ENCODE measurements at places on chromosomes 1 and 21.

DNA sequence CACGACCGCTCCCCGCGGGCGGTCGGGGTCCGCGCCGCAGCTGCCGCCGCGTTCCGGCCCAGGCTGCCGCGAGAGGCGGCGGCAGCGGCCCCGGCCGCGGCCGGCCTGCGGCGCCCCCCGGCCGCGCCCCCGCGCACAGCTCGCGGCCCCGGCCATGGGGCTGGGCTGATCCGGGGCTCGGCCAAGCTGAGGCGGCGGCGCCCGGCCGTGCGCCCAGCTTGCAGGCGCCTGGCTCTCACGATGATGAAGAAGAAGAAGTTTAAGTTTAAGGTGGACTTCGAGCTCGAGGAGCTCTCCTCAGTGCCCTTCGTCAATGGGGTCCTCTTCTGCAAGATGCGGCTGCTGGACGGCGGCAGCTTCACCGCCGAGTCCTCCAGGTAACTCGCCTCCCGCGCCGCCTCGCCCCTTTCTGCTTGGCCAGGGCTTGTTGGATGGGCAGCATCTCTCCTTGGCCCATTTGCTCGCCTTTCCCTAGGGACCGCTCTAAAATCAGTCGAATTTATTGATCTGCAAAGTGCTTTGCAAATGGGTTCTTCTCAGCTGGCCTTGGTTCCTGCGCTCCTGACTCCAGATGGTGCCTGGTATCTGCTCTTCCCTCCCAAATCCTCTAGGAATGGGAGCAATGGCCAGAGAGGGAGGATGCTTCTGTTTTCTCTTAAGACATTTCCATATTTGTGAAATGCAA, 431 bp downstream of the EEIG2 start:
- peak; percentile 8 for DNase-seq

GRCh38 chr21:45719177-45719802, 75.8 kb downstream of the PCBP3 start:
- no peak for DNase-seq

GRCh38 chr1:248596615-248597014, 885 bp downstream of the OR2T10 start:
- peak; percentile 12 for DNase-seq

DNA sequence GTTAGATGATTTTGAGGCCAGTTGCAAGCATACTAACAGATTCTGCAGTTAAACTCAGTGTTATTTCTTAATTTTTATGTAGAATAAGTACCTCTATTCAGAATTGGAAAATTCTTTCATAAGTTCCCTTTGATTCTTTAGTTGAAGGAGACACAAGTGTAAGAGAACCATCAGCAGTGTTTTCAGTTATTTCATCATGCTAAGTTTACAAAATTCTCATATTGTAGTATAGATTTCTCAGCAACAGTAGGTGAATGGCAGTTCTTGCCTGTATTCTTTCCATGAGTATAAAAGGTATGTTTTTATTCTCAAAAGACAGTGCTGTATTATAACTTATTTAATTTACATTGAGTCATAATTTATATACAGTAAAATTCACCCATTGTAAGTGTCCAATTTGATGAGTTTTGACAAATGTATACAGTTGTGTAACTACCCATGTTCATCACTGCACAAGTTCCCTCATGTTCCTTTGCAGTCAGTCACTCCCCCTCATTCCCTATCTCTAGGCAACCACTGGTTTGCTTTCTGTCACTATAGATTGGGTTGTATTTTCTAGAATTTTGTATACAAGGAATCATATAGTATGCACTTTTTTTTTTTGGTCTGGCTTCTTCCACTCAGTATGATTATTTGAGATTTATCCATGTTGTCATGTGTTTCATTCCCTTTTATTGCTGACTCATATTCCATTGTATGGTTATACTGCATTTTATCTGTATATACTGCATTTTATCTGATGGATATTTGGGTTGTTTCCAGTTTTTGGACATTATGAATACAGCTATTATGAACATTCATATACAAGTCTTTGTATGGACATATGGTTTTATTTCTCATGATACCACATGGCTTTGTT, 3.9 kb downstream of the RPS6KC1 start:
- DNase-seq = no peak

- DNase-seq = no peak
Observed at GRCh38 chr21:33296156-33296555, 28.6 kb upstream of the IFNAR1 start.

GRCh38 chr1:201750934-201751333, 78.0 kb upstream of the IPO9 start:
- no peak for DNase-seq

GRCh38 chr1:184437291-184437690, 50.5 kb downstream of the C1orf21 start:
- DNase-seq = no peak

- DNase-seq = no peak
Observed at GRCh38 chr1:67700692-67701410, 15.8 kb downstream of the GADD45A start.

DNA sequence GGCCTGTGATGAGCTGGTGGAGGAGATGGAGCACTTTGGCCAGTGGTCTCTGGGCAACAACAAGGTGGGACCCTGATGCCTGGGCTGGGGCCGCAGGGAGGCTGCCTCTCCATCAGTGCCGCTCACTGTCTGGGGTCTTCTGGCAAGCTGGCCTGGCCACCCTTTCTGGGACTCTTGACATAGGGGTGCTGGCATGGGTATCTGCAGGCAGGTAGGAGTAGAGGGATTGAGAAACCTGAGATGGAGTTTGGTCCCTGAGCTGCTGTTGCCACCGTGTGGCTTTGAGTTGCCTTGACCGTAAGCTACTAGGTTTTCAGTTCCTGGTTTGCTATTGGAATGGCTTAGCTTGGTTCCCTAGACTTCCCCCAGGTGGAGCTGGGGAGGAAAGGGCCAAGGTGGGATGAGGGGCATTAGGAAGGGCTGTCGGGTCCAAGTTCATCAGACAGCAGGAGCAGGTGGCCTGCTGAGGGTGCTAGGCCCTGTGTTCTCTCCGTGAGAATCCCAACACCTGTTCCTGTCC, 13.2 kb upstream of the MFN2 start:
- DNase-seq = no peak

GRCh38 chr1:225481738-225482137, 53.9 kb upstream of the LBR start:
- DNase-seq = no peak

GRCh38 chr1:111895469-111895868, 94.0 kb downstream of the KCND3 start:
- DNase-seq = no peak

DNA sequence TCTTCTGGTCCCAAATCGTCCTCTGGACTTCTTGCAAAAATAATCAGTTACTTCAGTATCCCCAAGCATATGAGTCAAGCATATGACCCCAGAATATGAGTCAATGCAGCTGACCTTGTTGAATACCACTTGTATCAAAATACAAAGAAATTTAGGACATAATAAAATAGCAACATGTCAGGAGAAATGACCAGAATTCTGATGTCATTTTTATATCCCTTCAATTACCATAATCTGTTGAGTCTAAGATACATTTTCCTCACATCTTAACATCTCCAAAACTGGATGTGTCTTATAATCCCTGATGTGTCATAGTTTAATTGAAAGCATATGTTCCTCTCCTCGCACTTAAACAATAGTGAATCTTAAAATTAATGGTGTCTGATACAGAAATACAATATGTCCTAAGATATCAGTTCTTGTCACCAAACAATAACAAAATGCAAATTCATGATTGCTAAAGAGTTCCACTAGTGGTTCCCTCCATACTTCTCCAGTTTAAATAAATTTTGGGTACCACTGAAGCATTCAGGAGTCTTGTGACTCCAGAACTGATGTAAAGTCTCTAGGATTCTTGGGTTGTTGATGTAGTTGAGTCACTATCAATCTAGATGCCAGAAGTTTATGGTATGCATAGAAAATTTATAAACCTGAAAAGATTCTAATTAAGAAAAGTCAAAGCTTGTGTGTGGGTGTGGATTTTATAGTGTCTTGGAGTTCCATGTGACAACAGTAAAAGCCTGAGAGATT, 41.8 kb downstream of the KIFAP3 start:
- DNase-seq = no peak

DNA sequence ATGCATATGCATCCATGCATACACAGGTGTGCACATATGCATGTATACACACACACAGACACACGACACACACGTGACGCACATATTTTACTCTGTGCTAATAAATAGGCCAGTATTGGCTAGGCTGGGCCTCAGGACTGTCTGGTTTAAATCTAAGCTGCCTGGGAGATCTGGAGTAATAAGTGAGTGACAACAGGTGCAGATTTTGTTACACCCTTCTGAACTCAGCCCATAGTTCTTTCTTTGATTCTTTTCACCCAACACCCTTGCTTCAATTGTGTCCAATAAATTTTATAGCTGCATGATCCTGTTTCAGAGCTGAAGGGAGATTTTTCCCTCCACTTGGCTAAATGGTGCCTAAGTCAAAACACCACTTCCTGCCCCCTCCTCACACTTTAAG, 132.8 kb downstream of the FGGY start:
- no peak for DNase-seq

DNA sequence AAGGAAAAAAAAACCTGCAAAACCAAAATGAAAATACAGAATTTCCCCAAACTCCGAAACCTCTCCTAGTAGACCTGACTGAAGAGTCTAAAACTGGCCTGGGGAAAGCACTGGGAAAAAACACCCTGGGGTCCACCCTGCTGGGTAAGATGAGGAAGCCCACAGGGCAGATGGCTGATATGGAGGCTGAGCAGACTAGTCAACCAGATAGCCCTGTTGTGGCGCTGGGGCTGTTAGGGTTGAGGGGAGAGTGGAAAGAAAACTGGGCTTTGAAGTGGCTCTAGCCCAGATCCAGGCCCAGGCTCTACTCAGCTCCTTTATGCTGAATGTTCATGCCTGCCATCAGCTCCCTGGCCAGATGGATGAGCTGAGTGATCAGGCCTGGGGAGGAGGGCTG, 6.8 kb upstream of the SLAMF1 start:
- DNase-seq = no peak

DNA sequence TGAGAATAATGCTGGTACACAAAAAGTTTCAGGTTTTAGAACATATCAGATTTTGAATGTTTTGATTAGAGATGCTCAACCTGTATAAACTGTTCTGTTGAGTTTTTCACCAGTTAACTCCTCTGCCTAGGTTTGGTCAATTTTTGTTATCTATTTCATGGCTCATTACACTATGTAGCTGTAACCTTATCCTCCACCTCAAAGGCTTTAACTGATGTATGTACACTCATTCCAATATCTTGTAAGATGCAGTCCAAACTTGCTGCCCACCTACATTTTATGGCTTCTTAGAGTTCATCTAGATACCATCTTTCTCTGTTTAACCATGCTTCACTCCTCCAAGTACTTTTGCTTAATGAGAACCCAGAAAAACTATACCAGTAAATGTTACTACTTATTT, 107.8 kb downstream of the EIF4G3 start:
- no peak for DNase-seq

DNA sequence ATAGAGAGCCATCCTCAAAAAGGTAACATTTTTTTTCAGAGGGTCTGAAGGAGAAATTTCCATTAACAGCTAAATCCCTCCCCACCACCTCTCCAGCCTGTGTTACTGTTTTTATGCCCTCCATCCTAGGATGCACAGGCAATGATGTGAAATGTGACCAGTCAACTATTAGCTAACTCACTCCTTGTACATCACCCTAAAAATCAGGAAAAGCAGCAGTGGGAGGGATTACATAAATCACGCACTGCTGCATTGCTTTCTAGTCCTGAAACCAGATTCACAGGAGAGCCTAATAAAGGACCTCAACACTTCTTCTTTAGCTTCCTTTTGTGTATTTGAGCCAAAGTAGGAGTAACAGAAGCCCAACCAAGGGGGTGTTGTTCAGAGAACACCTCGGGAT, 66.3 kb downstream of the LMO4 start:
- DNase-seq = no peak

GRCh38 chr1:23408797-23409290, 15.7 kb downstream of the TCEA3 start:
- no peak for DNase-seq

DNA sequence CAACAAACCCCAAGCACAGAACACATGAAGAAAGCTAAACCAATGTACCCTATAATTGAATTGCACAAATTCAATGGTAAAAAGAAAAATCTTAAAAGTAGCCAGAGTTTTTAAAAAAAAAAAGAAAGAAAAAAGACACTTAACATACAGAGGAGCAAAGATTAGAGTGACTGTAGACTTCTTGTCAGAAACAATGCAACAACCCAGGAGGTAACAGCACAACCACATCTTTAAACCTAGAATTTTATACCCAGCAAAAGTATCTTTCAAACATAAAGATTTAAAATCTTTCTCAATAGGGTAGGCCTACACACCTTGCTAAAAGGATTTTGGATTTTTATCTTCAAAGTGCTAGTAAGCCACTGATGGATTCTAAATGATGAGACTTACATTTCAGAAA, 64.4 kb downstream of the PHTF1 start:
- DNase-seq = no peak

DNA sequence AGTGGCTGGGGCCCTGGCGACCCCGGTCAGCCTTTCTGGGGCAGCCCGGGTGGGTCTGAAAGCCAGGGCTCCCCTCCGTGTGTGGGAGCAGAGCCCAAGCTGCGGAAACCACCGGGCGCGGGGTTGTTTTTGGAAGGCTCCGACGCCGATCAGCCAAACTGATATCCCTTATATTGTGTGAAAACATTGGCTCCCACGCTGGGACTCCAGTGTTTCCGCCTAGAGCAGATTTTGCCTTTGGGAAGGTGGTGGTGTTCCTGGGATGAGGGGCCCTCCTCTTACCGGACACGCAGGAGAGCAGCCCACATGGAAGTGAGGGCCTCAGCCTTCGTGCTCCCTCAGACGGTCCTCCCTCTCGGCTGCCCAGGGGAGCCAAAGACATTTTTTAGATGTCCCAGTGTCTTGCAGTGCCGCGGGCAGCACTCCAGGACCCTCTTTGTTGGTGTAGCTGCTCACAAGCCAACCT, 54.3 kb downstream of the NGF start:
- DNase-seq = no peak

GRCh38 chr21:46001821-46002681, 20.5 kb downstream of the COL6A1 start:
- DNase-seq = no peak

DNA sequence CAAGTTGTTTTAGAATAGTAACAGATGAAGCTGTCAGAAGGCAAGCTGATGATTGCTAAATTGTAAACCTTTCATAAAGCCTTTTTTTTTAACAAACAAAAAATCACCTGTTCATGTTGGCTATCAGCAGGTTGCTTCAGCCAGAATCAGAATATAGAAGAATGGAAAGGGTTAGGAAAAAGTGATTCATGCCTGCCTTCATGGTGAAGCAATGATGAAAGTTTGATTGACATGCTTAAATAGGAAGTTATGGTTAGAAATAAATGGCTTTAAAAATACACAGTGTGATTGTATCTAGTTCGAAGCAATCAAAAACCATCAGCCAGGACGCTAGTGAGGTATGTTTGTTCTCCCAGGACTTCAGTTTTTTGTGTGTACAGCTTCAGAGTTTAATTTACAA, 37.9 kb downstream of the GABPA start:
- DNase-seq = no peak

DNA sequence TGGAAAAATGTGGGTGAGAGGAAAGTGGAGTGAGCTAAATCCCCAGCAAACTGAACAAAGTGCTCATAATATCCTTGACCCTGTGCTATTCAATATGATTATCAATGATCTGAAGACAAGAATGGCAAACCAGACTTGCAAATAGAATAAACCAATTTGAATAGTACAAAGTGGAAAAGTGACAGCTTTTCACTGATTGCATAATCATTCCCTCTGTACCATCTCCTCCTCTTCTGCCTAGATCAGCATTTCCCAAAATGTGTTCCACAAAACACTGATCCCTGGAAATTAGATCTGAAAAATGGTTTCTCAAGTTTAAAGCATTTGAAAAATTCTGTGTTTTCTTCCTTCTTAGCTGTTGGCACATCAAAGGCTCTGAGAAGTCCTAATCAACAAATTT, 8.1 kb downstream of the MTF1 start:
- no peak for DNase-seq

GRCh38 chr1:220380885-220381284, 108.6 kb upstream of the RAB3GAP2 start:
- DNase-seq = no peak

Data from T-helper 1 cell (primary cell).